ENCODE measurements at places on chromosomes 16 and 17.

DNA sequence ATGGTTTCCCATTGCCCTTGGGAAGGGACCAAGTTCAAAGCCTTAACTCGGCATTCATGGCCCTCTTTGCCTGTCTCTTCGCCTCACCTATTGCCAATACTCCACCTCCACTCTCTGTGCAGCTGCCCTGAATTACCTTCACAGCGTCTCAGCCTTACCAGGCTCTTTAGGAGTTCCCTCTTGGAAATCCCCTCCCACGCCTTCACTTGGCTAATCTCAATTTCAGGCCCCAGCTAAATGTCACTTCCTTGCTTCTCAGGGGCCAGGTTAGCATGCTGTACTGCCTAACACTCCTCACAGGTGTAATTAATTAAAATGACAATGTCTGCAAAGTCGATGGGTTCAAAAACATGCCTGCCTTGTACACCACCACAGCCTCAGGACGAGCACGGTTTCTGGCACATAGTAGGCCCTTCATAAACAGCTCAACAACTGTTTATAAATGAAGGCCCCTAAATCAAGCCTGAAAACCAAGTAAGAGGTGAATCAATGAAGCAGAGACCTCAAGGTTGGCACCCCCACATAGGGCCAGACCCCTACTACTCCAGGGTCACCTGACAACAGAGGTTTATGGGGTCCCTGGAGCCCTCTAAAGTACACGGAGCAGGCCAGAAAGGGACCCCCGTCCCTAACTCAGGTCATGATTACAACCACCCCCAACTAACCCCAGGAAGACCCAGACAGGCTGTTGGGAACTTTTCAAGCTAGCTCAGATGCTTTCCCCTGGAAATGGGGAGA is 11.2 kb upstream of the EEF2K start:
- DNase-seq = no peak

GRCh38 chr16:1341495-1342420 is 8.3 kb downstream of the BAIAP3 start:
- no peak for DNase-seq

DNA sequence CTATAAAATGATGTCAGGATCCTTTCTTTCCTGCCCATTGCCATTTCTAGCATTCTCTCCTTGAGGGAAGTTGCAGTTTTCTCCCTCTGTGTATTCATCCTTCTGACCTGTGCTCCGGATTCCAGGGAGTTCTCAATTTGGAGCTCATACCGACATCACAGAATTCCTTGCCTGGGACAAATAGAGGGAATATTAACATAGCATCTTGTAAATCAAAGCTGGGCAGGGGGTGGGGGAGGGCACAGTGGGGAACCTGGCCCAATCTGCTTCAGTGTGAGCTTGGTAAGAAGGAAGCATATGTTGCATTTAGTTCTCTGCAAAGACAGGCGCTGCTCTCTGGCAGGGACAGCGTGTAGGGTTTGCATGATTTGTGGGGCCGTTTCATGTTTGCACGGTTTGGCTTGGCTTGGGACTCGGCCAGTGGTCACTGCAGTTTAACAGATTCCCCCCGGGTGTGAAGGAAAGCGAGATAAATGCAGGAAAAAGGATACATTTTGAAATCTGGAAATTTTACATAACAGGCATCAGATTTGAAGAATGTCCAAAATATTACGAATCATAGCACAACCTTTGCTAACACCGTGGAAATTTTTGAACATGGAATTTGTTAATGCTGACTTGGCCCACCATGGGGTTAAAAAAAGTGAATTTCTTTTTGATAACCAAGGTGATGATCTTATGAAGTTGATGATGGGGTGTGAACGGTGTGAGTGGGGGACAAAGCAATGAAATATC is 178.0 kb downstream of the WWOX start:
- DNase-seq = no peak

DNA sequence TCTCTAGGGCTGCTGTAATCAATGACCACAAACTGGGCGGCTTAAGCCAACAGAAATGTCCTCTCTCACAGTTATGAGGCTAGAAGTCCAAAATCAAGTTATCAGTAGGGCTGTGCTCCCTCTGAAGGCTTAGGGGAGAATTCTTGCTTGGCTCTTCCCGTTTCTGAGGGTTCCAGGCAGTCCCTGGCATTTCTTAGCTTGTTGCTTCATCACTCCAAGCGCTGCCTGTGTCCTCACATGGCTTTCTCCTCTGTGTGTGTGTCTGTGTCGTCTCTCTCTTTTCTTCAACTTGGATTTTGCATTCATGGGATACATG is 13.7 kb upstream of the CDC42EP4 start:
- DNase-seq = no peak

GRCh38 chr16:65070831-65071432 is 50.9 kb downstream of the CDH11 start:
- no peak for DNase-seq

GRCh38 chr17:67074781-67075180 is 30.4 kb downstream of the CACNG1 start:
- DNase-seq = no peak
